ENCODE measurements at places on chromosomes 4 and X.
A peak's percentile ranks its signal among the peaks of the same experiment; 100 is the strongest.

GRCh38 chr4:90093526-90093925 is 33.7 kb upstream of the CCSER1 start:
- no peak for DNase-seq

- DNase-seq: no peak
Measured at GRCh38 chr4:138724530-138724929, 291.1 kb upstream of the NOCT start.

GRCh38 chr4:63090641-63091040 is 1318.6 kb downstream of the TECRL start:
- no peak for DNase-seq

GRCh38 chr4:127775843-127776242 is 6.3 kb upstream of the HSPA4L start:
- DNase-seq: no peak

- no peak for DNase-seq
Measured at GRCh38 chrX:15915959-15916703, 61.5 kb upstream of the AP1S2 start.

- peak; percentile 24 for DNase-seq
Measured at GRCh38 chr4:58553031-58553430, 1442.8 kb upstream of the IGFBP7 start.

DNA sequence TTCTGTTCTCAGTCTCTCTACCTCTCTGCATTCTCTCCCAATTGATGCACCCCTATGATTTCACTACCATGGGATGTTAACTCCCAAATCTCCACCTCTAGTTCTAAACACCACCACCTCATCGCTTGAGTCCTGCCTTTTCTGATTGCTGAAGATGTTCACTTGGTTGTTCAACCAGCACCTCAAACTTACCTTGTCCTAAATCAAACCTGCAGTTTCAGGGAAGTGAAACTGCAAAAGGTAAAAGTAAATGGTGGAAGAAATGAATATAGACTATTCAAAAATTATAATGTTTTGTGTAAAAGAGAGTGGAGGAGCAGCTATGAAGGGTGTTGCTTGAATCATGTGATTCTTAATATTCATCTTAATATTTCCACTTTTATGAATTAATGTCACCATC is 91.0 kb downstream of the PDE5A start:
- DNase-seq: no peak

DNA sequence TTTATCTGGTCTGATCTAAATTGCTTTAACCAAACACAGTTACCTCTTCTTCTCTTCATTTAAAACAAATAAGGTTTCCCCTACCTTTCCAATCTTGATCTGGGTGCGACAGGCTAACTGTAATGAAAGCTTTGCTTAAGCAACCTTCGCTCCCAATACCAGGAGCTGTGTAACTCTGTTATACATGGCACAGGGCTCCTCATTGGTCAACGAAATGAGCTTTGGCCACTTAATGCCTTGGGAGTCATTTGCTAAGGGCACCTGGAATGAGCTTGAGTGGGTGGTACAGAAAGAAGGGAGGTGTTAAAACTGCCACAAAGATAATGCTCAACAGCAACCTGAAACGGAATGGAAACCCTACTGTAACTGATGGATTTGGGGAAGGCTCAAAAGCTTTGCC is 140.5 kb downstream of the CHRNA9 start:
- no peak for DNase-seq

GRCh38 chr4:94598758-94599157 is 147.0 kb downstream of the PDLIM5 start:
- no peak for DNase-seq

- DNase-seq: peak; percentile 6
Measured at GRCh38 chrX:24294619-24295018, 19.2 kb downstream of the SUPT20HL2 start.

DNA sequence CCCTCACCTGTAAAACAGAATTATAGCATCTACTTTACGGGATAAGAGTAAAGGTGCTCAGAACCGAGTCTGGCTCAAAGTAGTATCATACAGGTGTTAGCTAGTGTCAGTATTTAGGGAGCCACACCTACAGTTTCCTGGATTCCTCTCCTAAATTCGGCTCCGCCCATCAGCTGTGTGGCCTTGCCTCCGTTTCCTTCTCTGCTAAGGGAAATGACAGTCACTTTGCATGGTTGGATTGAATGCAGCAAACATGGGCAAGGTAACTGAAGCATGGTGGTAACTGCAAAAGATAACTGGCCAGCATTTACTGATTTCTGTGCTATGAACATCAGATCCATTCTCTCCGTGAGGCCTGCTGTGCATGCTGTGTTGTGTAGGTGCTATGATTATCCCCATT is 2.8 kb downstream of the PPP1R3F start:
- no peak for DNase-seq

GRCh38 chr4:152255437-152255836 is 280.5 kb downstream of the FBXW7 start:
- peak; percentile 80 for DNase-seq

GRCh38 chr4:116520886-116521285 is 564.5 kb downstream of the TRAM1L1 start:
- no peak for DNase-seq

GRCh38 chr4:189304167-189304566 is 636.5 kb upstream of the FRG1 start:
- DNase-seq: peak; percentile 57

- DNase-seq: no peak
Measured at GRCh38 chr4:90071289-90072235, 55.6 kb upstream of the CCSER1 start.

GRCh38 chr4:133379681-133380438 is 230.8 kb downstream of the PCDH10 start:
- no peak for DNase-seq

DNA sequence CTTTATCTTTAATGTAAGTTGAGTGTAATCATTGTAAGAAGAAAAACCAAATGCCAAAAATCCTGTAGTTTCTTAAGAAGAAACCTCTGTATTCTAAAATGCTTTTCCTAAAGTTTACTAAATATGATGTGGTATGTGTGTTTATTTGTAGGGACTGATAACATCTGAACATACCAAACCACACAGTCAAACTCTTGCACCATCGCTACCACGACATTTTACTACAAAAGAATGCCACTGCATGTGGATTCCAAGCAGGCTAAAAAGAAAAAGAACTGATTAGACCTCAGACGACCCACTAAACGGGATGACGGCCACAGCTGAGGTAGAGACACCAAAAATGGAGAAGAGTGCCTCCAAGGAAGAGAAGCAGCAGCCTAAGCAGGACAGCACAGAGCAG is 46.1 kb downstream of the LAS1L start:
- DNase-seq: peak; percentile 35

DNA sequence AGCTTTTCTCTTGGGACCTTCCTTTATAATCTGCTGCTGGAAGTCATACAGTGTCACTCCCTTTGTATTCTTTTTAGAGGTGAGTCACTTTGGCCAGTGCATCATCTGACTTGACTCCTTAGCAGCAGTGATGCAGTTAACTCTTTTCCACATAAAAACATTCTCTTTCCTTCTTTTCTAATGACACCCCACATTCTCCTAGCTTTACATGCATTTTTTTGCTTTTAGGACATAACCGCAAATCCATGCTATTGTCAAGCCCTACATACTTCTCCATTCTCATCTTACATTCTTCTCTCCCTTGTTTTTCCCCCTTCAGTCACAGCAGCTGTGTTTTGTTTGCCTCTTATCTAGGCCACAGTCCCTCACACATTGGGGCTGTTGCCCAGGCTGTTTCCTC is 55.1 kb downstream of the ZNF330 start:
- DNase-seq: peak; percentile 31

DNA sequence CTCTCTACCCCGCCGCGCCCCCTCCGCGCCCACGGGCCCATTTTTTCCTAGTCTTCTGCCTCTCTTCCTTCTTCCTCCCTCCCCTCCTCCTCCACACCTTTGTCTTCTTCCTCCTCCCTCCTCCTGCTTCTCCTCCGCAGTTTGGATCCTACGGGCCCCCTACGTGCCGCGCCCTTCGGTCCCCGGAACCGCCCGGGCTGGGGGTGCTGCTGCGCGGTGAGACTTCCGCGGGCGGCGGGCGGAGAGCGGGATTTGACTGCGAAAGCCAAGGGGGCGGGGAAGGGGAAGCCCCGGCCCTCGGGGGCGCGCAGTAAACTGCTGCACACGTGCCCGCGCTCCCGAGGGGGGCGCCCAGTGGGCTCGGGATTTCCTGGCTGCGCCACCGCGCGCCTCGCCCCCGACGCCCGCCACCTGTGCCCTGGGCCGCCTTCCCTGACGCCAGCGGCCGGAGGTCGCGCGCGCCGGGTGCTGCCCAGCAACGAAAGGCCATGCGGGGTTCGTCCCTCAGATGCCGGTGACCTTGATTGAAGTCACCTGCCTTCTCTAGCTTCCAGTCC is 3.3 kb upstream of the NKX3-2 start:
- DNase-seq: peak; percentile 42

DNA sequence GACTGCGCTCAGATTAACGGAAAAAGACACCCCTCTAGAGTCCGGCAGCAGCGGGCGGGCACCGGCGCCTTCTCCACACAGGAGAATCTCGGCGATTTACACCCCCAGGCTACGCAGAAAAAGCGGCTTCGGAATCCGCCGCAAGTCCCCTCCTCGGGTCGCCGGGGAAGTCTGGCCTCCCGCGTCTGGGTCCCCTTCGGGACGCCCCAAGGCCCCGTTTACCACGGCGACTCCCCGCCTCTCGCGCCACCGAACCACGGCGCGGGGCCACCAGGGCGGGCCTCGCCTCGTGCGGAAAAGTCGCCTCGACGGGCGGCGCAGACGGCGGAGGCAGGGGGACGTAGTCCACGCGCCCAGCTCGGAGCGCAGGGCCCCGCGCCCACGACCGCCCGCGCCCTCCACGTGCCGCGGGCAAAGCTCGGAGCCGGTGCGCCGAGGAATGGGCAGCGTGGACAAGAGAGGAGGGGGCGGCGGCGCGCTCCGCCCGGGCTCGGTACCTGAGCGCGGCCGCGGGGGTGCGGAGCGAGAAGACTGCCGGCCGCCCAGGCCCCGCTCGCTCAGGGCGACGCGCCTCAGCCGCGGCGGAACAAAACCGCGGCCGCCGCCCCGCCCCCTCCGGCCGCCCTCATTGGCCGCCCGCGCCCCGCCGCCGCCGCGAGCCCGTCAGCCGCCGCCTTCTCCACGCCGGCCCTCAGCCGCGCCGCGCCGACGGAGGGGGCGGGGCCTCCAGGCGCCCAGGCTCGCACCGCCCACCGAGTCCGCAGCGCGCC is at the start of gene FAM53A:
TSS of gene FAM53A (minus strand) at position 578 of the 770 bp plus-strand sequence. CDS start 15,572 bp downstream, outside the sequence.
- peak; percentile 76 for DNase-seq

DNA sequence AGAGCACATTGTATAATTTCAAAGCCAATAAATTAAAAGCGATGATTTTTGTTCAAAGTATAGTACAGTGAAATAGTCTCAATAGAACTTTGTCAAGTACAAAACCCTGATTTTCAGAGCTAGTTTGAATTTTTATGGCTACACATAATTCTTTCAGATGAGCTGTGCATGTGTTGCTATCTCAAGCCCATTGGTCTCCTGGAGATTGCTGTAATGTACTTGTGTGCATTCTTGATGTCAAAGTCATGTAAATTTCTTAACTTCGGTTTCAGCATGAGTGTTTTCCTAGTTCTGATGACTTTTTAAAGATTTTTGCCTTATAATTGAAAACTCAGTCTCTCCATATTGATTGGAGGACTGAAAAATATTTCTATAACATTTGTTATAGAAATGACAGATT is 200.8 kb downstream of the CEP135 start:
- peak; percentile 66 for DNase-seq

DNA sequence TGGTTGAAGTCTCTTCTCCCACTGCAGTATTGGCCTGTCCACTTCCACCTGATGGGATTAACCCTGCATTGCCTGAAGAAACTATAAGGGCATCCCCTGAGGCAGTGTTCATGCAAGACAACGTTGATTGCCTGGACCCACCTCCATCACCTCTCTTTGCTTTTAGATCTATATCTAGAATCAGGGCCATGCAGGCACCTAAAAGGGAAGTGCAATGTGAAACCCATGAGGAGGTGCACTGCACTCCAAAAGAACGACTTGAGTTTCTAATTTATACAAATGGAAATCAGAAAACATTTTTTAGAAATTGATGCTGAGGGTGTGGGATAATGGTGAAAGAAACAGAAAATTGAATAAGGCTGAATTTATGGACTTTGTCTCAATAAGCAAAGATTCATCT is 694.4 kb downstream of the TRAM1L1 start:
- DNase-seq: no peak

DNA sequence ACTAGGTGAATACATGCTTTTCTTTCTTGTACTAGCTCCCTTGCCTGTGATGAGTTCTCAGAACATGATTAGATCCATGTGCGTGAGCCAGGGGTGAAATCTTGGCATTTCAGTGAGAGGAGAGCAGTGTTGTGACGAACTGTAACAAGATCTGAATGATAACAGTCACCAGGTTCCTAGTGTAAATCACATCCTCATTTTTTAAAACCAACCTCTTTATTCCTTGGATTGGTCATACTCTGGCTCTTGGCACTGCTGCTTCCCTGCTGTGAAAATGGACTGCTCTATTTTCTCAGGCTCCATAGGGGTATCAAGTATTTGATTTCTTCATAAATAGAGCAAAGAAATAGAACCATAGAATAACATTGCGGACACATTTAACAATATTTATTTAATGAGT is 206.3 kb downstream of the SLC4A4 start:
- DNase-seq: no peak

DNA sequence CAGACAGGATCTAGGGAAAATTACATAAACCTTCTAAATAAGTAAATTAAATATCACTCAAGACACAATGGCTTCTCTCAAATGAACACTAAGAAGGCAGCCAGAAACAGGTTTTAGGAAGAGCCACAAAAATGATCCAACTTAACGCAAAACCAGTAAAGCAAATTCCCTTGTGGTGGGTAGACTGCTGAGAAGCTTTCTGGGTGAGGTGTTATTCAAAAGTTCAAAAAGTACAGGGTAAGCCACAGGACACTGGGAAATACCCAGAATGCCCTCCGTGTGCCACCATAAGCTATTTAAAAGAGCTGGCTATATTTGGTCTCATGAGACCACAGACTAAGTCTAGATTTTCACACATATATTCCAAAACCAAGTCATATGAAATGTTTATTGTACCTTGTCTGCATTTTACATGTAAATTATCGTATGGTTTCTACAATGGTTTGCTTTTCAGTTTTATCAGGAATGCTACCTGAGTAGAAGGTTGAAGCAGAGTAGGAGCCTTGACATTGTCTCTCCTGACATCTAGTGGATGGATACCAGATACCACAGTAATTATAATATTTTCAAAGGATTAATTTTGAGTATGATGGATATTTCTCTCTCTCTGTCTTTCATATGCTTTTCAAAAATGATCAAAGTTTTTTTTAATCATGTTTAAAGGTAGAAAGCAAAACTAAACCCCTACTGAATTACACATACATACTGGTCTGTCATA is 109.3 kb upstream of the KLHL13 start:
- DNase-seq: no peak
